Activated T-helper 1 cell treated with anti-CD3 and anti-CD28 coated beads, Interleukin-2, amount 50 U/mL, for 16 hours (primary cell): ENCODE measurements at places on chromosomes 6 and 20.

DNA sequence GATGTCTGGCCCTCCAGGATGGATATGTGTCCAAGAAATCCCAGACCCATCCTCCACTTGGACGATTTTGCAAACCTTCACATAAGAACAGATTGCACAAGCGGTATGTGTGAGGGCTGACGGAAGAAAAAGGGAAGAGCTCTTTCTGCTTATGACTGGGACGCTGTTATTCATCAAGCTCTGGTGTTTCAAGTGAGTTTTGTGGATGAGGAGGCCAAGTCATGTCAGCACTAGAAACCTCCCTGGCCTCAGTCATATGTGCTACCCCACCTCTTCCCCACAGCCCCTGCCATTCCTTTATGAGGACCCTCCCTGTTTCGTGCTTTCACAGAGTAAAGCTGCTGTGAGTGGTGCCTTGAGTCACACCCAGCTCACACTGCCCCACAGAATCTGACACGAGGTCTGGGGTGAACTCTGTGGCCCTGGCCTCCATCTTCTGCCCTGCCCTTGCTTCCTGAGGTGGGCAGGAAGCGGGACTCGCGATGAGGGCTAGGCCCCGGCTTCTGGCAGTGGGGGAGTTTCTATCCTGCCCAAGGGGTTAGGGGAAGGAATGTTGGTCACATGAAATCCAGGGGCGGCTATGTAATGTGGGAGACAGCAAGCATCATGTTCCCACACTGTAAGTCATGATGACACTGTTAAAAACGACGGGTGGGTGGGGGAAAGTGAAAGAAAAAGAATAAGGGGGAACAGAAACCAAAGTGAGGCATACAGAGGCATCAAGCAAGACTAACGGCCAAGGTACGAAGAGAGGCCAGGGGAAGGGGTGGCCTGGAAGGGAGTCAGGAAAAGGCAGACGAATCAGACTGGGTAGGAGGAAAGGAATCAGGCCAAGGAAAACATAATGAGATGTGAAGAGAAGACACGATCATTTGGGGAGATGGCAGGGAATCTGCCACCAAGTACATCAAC lies 78.1 kb downstream of the PRDM1 start:
- no peak for DNase-seq

- DNase-seq = no peak
Observed at GRCh38 chr6:33367009-33367714, 24.5 kb upstream of the KIFC1 start.

GRCh38 chr6:156053626-156054025 lies 598.0 kb upstream of the NOX3 start:
- no peak for DNase-seq

DNA sequence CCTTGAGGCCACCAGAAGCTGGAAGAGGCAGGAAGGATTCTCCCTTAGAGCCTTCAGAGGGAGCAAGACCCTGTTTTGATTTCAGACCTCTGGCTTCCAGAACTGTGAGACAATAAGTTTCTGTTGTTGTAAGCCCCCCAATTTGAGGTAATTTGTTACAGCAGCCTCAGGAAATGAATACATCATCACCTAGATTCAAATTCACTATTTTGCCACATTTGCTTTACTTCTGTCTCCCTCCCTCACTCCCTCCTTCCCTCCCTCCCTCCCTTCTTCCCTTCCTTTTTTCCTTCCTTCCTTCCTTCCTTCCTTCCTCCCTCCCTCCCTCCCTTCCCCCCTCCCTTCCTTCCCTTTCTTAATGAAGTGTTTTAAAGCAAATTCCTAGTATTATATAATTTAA lies 58.1 kb upstream of the KIF13A start:
- no peak for DNase-seq

GRCh38 chr6:167247814-167248595 lies 43.1 kb upstream of the UNC93A start:
- no peak for DNase-seq

DNA sequence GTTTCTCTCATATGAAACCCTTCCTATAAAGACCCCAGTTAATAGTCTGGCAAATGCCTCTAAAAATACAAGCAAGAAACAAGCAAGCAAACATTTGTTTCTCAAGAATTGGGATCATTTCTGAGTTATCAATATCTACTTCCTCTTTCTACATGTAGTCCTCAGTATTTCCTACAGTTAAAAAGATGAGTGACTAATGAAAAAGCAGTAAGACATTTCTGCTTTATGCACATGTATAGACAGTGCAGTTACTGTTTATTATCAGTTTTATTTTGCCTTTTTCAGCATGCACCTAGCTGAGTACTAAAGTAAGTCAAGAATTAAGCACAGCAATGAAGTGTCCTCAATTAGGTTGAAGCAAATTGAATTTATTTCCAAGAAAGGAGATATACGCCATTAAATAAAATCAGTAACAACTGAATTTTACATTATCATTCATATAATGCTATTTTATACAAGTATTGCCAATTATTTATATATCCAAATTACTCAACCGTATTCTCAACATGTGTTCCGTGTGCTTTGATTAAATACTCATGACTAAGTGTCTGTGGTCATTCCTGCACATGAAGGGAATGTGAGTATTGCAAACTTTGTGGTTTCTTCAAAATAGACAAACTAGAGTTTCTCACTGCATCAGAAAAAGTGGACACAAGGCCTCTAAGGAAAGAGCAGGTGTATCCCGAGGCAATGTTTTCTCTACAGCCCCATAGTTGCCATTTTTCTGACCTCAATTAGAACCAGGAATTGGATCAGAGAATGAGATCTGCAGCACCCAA lies 159.3 kb upstream of the MARCKS start:
- DNase-seq = no peak

- DNase-seq = no peak
Observed at GRCh38 chr6:138382498-138383265, 5.0 kb downstream of the SMIM28 start.

DNA sequence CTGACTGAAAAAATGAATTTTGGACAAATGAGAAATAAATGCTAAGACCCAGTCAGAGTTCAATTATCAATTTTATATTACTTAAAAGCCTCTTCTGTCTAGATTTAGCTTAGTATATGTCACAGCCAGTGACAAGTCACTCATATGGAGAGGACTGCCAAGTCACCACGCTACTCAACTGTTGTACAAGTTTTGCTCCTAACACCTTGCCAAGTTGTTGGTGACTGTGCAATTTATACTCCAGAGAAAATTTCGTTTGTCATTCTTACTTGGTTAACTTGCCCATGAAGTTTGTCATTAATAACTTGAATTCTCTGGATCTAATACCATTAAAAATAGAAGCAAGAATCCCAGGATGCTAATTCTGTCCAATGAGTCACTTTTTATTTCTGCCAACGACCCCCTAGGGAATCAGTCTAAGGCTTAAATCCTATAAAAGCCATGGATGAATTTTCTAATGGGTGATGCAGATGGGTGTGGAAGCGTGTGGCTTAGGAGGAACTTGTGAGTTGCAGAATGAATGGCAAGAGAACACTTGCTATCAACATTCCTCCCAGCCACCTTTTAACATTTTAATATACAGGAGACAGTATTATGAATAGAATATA lies 30.4 kb upstream of the FBXO30 start:
- no peak for DNase-seq
